ENCODE measurements at places on chromosomes 6 and 20.

GRCh38 chr6:136927292-136927691, 5.2 kb downstream of the SLC35D3 start:
- DNase-seq: no peak

- no peak for DNase-seq
Observed at GRCh38 chr6:151561238-151561637, 67.4 kb downstream of the CCDC170 start.

GRCh38 chr6:166950443-166950821, 5.9 kb downstream of the RNASET2 start:
- no peak for DNase-seq

GRCh38 chr20:38453941-38454340, 18.7 kb upstream of the RALGAPB start:
- no peak for DNase-seq

GRCh38 chr20:16970776-16971175, 222.6 kb downstream of the OTOR start:
- DNase-seq: no peak

- DNase-seq: no peak
Observed at GRCh38 chr6:148422085-148422484, 79.4 kb downstream of the SASH1 start.

GRCh38 chr6:149108749-149109100, 208.8 kb upstream of the TAB2 start:
- DNase-seq: no peak

DNA sequence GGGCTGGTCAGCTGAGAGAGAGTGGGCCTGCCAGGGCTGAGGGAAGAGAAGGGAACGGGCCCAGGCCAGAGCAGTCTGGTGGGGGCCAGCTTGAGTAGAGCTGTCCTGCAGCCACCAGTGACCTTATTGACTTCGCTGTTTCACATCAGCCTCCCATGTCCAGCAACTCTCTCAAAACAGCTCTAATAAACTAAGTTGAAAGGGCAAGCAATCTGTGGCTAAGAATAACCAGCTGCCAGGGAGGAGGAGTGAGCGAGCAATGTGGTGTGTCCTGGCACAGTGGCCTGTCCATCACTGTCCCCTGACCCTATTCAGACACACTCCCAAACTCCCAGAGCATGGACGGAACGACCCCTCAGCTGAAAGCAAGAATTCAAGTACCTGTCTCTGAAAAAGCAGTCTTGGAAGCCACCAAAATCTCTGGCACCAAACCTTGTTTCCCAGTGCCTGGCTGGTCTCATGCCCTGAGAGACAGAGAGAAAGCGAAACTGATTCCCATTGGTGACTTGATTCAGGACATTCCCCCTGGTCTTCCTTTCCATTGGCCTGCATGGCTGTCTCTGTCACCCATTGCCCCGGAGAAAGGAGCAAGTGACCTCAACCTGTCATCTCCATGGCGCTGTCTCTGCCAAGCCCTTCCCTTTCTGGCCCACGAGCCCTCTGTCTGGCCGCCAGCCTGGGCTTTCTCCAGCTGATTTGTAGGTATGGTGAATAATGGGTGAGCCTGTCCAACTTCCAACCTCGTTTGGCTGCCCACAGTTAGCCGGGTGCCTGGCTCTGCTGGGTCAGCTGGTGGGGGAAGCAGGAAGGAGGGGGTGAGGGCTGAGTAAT, at the start of gene DDO:
TSS of gene DDO (minus strand) at position 490 of the 831 bp plus-strand sequence. CDS start 2,113 bp downstream, outside the sequence.
- DNase-seq: peak; percentile 96

DNA sequence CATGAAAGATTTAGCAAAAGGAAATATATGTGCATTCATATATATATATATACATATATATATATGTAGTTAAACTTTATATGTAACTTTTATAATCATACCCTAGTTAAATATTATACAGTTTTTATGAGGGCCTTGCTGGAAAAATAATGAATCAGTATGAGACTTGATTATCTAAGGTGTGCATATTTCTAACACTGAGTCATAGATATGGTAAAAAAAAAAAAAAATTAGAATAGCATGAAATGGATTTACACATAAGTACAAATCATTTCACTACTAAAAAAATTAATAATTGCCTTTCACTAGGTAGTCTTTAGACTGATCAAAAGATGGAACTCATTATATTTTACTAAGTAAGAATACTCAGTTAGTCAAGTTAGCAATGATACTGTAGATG, 51.3 kb upstream of the DST start:
- no peak for DNase-seq

DNA sequence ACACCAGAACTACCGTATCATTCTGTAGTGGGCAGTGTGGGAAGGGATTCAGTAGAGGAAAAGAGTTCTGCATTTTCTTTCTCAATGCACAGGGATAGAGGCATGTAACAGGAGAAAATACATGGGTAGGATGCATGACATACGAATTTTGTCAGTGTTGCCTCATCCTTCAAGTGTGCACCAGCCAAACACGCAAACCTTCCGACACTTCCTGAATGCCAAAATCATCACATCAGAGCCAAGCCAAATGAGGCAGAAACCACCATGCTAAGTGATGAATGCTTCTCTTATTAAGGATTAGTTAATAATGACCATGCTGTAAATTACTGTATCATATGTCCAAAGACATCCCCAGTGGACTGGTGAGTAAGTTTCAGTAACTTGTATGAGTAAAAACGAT, 27.3 kb downstream of the RAMACL start:
- DNase-seq: no peak

- no peak for DNase-seq
Observed at GRCh38 chr20:37677969-37678861, 15.6 kb upstream of the CTNNBL1 start.

DNA sequence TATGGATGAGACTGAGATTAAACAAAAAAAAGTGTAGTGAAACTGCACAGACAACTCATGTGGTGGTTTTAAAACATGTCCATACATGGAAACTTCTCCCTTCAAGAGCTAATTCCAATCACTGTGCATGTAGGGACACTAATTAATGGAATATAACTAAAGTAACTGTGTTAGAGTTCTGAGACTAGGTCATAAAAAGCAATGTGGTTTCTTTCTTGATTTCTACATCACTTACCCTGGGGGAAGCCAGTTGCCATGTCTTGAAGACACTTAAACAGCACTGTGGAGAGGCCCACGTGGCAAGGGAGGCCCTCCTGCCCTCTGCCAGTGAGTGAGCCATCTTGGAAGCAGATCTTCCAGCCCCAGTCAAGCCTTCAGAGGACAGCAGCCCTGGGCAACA, 118.2 kb upstream of the DST start:
- DNase-seq: no peak

DNA sequence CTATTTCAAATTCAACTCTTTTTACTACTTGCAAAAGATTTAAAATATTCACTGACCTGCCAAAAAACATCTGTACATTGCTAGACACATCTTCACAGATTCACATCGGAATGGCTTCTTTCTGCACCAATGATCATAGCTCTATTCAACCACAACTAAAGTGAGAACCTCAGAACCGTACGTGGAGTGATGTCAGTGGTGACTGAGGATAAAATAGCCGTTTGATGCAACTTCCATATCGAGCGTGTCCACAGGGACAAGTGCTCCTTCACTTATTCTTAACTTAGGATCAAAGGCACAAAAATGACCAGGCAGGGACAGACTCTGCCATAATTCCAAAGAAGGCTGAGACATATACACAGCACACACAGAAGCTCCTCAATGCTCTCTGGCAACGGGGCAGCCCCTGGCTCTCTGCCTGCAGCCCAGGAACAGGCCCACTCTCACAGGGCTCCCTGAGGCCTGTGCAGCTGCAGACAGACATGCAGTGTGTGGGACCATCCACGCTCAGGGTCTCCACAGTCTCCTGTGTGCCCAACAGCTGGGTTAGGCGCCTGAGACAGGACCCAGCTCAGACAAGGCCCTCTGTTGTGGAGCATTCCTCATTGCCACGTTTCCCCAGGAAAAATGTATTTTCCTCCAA, 22.8 kb downstream of the FYN start:
- DNase-seq: no peak

- no peak for DNase-seq
Observed at GRCh38 chr20:53579581-53580375, 13.9 kb downstream of the ZNF217 start.

DNA sequence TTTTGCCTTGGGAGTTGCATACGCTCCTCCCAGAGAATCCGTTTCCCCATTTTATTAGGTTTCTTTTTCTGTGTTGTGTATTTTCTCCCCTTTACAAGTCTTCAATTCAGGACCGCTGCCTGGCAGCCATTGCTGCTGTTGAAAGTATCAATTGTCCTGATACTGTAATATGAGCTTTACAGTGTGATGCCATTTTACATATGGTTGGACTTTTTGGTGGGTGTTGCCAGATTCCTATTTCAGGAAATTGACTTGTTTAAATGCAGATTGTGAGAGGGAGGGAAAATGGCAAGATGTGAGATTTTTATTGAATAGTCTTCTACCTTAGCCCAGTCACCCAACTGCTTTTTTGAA, 1.2 kb downstream of the PANK2 start:
- DNase-seq: no peak

DNA sequence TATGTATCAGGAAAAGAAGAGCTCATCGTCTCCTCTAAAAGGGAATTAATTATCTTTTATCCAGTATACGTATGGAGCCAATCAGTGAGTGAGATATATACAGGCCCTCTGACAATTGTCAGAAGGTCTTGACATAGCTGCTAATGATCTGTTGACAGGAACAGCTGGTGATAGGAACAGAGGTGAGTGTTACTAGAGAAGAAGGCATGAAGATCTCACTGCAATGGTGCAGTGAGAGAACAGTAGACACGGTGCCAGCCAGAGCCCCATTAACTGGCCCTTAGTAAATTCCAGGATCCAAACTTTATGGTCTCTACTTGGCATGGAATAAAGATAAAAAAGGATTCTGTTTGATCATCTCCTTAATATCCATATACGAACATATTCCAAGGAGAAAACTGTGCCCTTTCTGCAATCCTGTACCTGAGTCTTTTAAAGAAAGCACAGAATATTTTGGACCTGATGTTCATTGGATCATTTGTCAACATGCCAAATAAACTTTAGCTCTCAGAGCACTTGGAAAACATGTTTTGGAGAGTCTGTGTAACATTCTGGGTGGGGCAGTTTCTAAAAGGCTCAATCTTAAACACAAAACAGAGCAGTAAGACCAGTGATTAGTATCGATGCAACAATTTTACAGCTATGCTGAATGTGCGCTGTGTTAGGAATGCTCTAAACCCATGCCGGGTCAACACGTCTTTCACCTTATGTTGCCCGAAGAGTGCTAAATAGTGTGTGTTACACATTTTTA, 135.8 kb upstream of the CITED2 start:
- DNase-seq: no peak

DNA sequence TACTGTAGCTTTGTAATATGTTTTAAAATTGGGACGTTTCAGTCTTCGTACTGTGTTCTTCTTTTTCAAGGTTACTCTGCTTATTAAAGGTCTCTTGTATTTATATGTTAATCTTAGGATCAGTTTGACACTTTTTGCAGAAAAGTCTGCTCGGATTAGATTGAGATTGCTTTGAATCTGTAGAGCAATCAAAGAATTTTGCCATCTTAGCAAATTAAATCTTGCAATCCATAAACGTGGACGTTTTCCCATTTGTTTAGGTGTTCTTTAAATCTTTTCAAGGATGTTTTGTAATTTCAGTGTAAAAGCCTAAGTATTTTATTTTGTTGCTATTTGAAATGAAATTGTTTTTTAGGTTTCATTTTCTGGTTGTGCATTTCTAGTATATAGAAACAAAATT, 78.0 kb upstream of the GTSF1L start:
- DNase-seq: no peak

- DNase-seq: no peak
Observed at GRCh38 chr6:89008001-89008814, 44.8 kb upstream of the RNGTT start.

- DNase-seq: no peak
Observed at GRCh38 chr20:8249634-8250033, 117.6 kb downstream of the PLCB1 start.

DNA sequence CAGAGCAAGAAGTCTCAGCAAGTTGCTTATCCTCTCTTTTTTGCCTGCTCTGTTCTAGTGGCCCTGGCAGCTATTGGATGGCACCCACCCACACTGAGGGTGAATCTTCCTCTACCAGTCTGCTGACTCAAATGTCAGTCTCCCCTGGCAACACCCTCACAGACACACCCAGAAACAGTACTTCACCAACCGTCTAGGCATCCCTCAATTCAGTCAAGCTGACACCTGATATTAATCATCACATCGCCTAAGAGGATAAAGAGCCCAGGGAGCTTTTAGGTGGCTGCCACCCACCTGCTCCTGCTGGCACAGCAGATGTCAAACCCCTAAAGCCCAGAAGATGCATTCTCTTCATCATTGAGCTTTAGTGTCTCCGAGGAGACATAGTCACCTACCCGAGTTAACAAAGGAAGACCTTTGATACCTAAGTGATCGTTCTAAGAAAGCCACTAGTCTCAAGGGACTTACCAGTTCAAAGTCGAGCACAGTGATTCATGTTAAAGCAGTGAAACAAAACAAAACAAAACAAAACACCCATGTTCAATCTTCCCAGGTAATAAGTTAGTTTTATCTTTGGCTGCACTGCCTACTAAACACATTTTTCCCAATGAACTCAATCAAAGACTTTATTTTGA, 97.7 kb upstream of the KCNQ5 start:
- no peak for DNase-seq

DNA sequence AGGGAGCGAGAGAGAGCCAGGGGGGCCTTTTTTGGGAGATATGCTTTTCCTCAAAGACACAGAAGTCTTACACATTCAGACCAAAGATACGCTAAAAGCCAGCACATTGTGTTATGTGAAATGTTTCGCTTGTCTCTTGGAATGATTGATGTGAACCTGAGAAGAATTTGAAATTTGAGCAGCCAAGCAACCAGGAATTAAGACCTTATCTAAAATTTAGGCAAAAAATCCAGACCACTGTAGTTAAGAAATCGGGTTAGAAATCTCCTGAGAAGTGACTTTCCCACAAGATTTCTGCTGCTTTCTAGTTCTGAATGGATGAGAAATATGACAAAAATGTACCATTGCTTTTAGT, 223.2 kb upstream of the GMDS start:
- no peak for DNase-seq

DNA sequence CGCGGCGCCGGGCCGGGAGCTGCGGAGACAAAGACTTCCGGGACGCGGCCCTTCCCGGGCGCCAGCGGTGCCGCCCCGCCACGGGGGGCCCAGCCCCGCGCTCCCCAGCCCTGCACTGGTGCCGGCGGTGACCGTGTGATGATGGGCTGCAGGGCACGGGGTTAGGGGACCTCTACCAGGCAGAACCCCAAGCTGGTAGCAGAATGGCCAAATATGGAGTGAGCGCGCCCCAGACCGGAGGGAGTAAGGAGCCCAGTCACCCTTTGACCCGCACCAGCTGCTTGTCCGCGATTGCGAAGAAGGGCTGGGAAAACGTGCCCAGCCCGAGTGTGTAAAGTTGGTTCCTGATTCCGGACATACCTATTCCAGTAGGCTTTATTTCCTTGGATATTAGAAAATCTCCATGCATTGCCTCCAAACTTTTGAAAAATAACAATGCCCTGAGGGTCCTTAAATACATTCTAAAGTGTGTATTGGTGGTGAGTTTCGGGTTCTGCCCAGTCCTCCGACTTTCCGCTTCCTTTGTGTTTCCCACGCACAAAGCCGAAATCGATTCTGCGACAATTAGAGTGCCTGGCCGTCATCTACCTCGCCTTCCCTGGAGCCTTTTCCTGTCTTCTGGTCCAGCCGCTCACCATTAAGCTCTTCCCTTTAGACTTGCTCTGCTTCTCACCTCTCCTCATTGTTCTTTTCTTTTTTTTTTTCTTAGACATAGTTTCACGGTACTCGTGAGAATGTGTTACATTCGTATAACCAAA, 1.1 kb downstream of the ABRACL start:
- no peak for DNase-seq

- DNase-seq: no peak
Observed at GRCh38 chr6:107082045-107082444, 33.3 kb downstream of the BEND3 start.

GRCh38 chr6:6916598-6916997, 191.2 kb upstream of the RREB1 start:
- DNase-seq: no peak

GRCh38 chr6:146878168-146878951, 279.6 kb downstream of the ADGB start:
- DNase-seq: no peak

Data from cerebellar nuclear complex (tissue), 1 donor.